Stimulated activated CD4-positive, alpha-beta T cell treated with anti-CD3 and anti-CD28 coated beads, TNF-alpha, amount 100 ng/mL, for 1 hour (primary cell): ENCODE measurements at places on chromosomes 5 and 9.

DNA sequence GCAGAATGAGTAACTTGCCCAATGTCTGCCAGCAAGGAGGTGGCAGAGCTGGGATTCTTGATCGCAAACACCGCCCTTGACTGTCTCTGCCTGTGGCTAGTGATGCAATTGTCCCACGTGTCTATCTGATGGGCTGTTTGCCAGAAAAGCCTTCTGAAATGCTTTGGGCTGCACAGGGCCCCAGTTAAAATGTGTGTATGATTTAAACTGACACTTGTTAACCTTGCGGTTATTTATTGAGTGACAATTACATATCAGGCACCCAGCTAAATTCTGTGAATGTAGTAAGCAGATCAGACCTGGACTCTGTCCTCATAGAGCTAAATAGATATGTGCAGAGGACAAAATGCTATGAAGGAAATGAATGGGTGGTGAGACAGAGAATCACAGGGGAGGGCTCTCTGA is 11.6 kb upstream of the IL12B start:
- DNase-seq, result no peak

DNA sequence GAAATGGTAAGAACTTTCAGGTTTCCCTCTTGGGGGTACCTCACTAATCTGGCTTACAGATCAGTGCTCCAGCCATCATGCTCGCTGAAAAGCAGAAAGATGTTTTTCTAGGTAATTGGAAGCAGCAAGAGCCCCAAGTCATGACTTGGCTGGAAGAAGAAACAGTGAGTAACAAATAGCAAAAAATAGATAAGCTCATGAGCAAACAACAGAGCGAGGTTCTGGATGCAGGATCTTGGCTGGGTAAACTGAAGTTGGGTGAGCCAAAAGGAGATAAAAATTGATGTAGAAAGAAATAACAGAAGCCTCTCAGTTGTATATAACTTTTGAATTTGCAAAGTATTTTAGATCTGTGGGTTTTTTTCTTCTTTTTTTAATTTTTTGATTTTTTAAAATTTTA is 110.1 kb downstream of the INSYN2B start:
- no peak for DNase-seq

- DNase-seq, result no peak
These were observed 262.5 kb downstream of the MED10 start for GRCh38 chr5:6115852-6116251.

DNA sequence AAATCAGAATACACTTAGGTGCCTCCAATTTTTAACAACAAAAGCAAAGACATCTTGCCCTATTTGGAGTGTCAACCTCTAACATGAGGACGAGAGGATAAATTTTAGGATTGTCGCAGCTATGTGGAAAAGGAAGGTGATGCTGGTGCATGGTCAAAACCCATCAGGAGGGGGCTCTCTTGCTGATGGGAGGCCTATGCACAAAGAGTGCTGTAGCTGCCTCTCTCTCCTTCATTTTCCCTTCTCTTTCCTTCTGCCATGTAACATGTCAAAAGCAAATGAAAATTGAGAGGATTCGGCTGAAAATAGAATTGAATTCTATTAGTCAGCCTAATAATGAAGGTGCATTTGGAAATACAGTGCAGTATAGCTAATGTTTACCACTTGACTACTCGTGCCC is 578.7 kb upstream of the ZNF462 start:
- no peak for DNase-seq

- DNase-seq, result no peak
These were observed 211.2 kb downstream of the GADD45G start for GRCh38 chr9:89815903-89816573.

DNA sequence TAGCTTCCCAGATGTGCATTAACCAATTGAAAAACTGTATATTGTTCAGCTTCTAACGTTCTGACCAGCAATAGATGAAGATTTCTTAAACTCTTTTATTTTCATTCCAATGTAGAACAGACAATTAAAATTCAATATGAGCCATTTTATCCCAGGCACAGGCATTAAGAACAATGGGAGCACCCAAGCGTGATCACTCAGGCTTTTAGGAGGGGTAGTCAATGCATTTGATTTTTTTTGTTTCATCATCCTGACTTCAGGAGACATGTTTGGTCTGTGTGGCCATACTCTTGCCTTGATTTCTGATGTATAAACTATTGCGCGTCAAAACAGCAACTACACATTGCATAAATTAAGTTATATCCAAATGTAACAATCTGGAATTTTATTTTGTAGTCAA is 653.0 kb upstream of the RORB start:
- DNase-seq, result no peak
